Tracheal epithelial cell (primary cell): ENCODE measurements at places on chromosomes 11 and 22. TPM values are rescaled to one million over a fixed set of nuclear protein-coding genes. Genes with fewer than 3 reads are reported as not detected.

The TIMP3 gene
- total RNA-seq = 16.6 and 77.6 TPM in 2 replicates

The KDM4E gene
- not detected in 2 replicates for total RNA-seq

The TUB gene
- total RNA-seq = 0.21 and 0.96 TPM in 2 replicates

The HOATZ gene
- not detected in 2 replicates for total RNA-seq

The ENTHD1 gene
- total RNA-seq = not detected in 2 replicates

The ALDH3B1 gene
- 3.9 and 11.7 TPM in 2 replicates for total RNA-seq

The CHRM1 gene
- not detected in 2 replicates for total RNA-seq

The SPON1 gene
- 4.6 TPM in 1 of 2 replicates, not detected in the other for total RNA-seq

The FGF19 gene
- total RNA-seq = not detected in 2 replicates

The NCF4 gene
- total RNA-seq = not detected in 2 replicates

The PLAAT2 gene
- total RNA-seq = 0.24 and 0.64 TPM in 2 replicates

The DRICH1 gene
- total RNA-seq = not detected in 2 replicates

The FAM83F gene
- 18.1 and 31.8 TPM in 2 replicates for total RNA-seq

The GAS2 gene
- total RNA-seq = 0.64 and 2.9 TPM in 2 replicates

The GRIA4 gene
- total RNA-seq = 0.48 TPM in 1 of 2 replicates, not detected in the other

The CHCHD10 gene
- 8.1 and 9.2 TPM in 2 replicates for total RNA-seq

The SCT gene
- total RNA-seq = not detected in 2 replicates

The HEPACAM gene
- not detected in 2 replicates for total RNA-seq

The KIF18A gene
- total RNA-seq = 0.43 and 1.7 TPM in 2 replicates

The OR4S1 gene
- total RNA-seq = not detected in 2 replicates

The MYBPC3 gene
- not detected in 2 replicates for total RNA-seq

The SLC5A1 gene
- total RNA-seq = 1.5 and 1.7 TPM in 2 replicates

The KCNK7 gene
- total RNA-seq = 0.48 and 3.2 TPM in 2 replicates

The IFITM10 gene
- total RNA-seq = 1.2 and 1.9 TPM in 2 replicates

The ADAMTS15 gene
- 0.21 and 0.24 TPM in 2 replicates for total RNA-seq

The EFCAB6 gene
- under 0.01 and 1.1 TPM in 2 replicates for total RNA-seq

The ZNHIT2 gene
- 21.2 and 22.6 TPM in 2 replicates for total RNA-seq

The RFPL3 gene
- total RNA-seq = not detected in 2 replicates

The OR52A1 gene
- under 0.01 TPM in 1 of 2 replicates, not detected in the other for total RNA-seq

The ZNF214 gene
- 0.24 and 0.85 TPM in 2 replicates for total RNA-seq

The C11orf52 gene
- total RNA-seq = 1.1 and 1.7 TPM in 2 replicates

The CCDC81 gene
- total RNA-seq = 0.21 TPM in 1 of 2 replicates, not detected in the other

The TCN2 gene
- 3.1 and 4.0 TPM in 2 replicates for total RNA-seq

The CARNS1 gene
- 0.24 TPM in 1 of 2 replicates, not detected in the other for total RNA-seq

The SAC3D1 gene
- 9.9 and 14.5 TPM in 2 replicates for total RNA-seq

The OR6T1 gene
- total RNA-seq = not detected in 2 replicates

The SULT4A1 gene
- total RNA-seq = 0.24 TPM in 1 of 2 replicates, not detected in the other

The WDR74 gene
- 85.3 and 91.8 TPM in 2 replicates for total RNA-seq

The SMTNL1 gene
- total RNA-seq = not detected in 2 replicates

The ACR gene
- total RNA-seq = not detected in 2 replicates

The CHRNA10 gene
- total RNA-seq = 0.48 TPM in 1 of 2 replicates, not detected in the other

The SHANK2 gene
- total RNA-seq = 9.6 TPM in 2 replicates

The POTEH gene
- total RNA-seq = not detected in 2 replicates

The MAJIN gene
- not detected in 2 replicates for total RNA-seq

The DCPS gene
- 6.7 and 10.7 TPM in 2 replicates for total RNA-seq
